ENCODE measurements at places on chromosomes 13 and 19.

DNA sequence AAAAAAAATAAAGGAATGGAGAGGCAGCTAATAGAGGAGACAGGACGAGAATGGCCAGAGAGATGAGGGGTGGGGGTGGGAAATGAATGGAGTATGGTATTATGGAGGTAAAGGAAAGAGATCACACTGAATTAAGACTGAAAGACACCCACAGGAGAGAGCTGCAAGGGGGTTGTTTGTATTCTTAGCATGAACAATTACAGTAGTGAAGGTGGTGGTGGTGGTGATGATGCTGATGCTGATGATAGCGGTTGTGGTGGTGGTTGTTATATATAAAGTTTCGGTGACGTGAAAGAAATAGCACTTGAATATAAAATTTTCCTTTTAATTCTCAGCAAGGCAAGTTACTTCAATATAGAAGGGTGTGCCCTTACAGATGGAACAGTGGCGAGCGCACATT is 2.8 kb upstream of the ADGRE3 start:
- no peak for DNase-seq

DNA sequence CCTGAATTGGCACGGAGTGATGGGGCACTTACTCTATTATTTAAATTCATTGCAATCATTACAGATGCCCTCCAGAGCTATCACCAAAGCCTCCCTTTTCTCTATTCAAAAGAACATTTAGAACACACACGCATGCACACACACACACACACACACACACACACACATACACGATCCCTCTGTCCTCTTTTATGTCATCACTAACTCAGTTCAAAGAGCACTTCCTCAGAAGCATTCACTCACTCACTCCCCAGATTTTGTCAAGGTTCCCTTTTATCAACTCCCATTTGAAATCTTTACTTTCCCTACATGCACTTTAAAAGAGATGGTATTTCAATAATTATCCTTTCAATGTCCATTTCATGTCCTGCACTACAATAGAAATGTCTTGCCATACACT is 22.4 kb upstream of the IGFL4 start:
- DNase-seq, result no peak

DNA sequence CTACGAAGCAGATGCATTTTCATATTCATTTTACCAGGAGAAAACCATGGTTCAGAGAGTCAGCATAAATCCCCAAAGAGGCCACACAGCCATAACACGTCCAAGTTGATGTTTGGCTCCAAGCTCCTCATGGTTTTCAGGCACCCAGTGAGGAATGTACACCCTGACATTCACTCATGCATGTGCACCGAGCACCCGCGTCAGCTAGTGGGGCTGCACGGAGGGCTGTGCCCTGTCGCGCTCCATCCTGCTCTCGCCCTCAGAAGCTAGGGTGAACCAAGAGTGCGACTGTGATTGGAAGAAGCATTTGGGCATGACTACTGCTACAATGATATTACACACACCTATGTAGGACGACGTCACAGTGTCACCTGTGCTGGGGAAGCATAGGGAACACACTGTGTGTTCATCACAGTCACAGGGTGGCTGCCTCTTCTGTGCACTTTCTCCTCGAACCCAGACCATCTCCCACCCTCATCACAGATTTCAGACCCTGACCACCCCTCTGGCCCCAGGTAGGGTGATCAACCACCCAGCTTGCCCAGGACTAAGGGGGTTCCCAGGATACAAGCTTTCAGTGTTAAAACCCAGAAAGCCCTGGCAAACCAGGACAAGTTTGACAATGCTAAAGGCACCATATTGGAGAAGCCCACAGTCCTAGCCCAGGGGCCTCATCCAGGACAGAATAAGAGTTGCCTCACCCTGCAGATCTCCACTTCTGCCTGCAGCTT is 148.6 kb upstream of the ZNF507 start:
- DNase-seq, result no peak

DNA sequence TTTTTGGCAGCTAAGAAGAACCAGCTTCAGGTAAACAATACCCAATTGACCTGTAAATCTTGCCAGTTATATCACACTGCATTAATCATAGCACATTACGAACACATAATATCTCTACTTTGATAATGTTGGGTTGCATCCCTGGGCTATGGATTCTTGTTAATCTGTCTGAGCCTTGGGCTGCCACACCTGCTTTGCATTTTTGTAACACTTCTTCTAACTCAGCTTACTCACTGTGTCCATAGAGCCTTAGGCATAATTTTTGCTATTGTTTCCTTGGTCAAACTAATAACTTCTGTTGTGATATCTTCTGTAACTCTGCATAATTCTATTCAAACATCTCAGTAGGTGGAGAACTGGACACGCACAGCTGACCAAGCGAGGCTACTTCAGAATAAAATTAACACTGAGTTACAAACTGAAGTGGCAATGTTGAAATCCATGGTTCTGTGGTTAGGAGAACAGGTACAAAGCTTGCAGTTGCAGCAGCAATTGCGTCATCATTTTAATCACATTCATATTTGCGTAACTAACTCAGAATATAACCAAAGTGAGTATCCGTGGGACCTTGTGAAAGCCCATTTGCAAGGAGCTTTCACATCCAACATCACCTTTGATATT is 6.4 kb downstream of the ZNF350 start:
- no peak for DNase-seq

GRCh38 chr13:39981056-39981455 is 325.6 kb downstream of the COG6 start:
- no peak for DNase-seq

GRCh38 chr13:106391681-106392080 is 143.8 kb downstream of the EFNB2 start:
- no peak for DNase-seq

Data from stimulated activated CD8-positive, alpha-beta memory T cell treated with anti-CD3 and anti-CD28 coated beads, Interleukin-4, amount 100 ng/mL, for 1 hour (primary cell).